NCI-H187 (cell line): ENCODE measurements at places on chromosomes 16 and 17.

GRCh38 chr16:83269048-83269447 is 538.7 kb upstream of the HSBP1 start:
- DNase-seq, result no peak

DNA sequence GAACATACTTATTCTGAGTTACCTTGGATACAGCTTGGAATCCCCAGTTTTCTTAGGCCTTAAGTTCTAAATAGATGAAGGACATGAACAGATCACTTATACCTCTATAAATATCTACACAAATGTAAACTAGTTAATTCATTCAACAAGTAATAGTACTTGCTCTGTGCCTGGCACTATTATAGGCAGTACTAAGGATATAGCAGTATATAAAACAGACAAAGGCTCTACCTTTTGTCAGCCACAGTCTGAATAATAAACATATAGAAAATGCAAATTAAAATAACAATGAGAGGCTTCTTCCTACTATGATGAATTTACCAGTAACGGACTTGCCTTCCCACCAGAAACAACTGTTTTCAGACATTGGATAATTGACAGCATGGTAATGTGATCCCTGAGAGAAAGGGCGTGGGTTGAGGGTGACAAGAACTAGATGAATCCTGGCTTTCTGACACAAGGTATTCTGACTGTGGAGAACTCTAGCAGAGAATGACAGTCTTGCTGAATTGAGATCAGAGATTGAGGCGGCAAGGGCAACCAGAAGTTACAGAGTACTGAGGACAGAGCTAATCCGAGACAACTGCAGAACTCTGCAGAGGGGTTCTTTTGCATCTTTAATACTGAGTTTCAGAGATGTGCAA is 170.5 kb downstream of the TANC2 start:
- DNase-seq, result no peak

GRCh38 chr17:63517825-63518534 is 5.2 kb upstream of the KCNH6 start:
- DNase-seq, result no peak

DNA sequence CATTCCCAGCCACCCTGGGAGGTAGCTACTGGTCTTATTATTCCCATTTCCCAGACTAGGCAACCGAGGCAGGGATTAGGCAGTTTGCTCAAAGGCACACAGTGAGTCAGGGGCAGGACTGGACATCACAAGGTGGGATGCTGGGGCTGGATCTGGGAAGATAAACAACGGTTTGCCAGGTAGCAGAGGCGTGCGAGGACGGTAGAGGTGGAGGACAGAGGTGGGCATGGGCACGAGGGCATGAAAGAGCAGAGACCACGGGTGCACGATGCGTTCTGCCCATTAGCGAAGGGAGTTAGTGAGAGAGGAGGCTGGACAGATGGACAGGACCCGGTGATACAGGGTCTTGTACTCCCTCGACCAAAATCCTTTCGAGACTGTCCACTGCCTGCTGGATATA is 148.0 kb downstream of the SDK2 start:
- DNase-seq, result no peak

DNA sequence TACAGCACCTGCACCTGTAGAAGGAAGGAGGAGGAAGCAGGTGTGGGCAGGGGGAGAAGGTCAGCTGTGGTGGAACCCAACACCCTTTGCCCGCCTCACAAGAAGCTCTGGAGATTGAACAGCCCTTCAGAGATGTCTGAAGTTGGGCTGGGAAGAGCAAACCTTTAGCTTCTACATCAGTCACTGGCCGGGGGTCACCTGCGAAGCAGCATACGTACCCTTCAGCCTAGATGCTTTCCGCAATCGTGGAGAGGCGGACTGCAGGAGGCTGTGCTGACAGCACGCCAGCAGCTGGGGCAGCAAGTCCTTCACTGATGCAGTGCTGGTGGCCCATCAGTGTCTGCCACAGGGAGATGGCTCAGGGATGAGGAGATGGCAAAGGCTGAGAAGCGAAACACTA is 5.2 kb upstream of the HS3ST3B1 start:
- DNase-seq, result no peak

GRCh38 chr16:83212301-83212841 is 585.6 kb downstream of the CDH13 start:
- no peak for DNase-seq

- DNase-seq, result no peak
Measured at GRCh38 chr17:4956493-4957061, 5.7 kb downstream of the ENO3 start.

DNA sequence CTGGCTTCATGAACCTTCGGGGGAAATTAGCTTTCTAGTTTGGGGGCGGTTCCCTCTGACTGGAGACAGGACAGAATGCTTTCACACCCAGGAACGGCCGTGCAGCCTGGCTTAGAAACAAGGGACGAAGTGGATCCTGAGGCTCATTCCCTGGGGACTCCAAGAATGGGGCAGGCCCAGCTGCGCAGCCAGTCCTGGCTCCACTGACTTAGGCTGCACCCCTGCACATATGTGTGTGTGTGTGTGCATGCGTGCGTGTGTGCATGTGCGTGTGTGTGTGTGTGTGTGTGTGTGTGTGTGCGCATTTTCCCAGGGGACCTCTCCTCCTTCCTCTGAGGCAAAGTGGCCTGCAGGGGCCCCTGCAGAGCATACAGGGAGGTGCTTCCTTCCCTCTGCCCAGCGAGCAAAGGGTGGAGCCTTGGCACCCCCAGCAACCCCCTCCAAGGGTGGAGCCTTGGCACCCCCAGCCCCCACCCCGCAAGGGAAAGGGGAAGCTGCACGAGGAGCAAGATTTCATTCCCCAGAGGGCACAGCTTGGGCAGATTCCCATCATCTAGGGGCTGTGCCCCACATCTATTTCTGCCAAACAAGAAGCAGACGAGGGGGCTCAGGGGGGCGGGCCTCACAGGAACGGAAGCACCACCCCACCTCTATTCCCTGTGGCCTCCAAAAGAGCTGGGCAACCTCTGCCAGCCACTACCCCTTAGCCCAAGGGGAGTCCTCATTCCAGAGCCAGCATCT is 97.6 kb upstream of the CBX4 start:
- DNase-seq, result peak; percentile 15
